ENCODE measurements at places on chromosomes 7 and 10.

GRCh38 chr7:154795014-154795413 lies 207.9 kb downstream of the PAXIP1 start:
- no peak for DNase-seq

- no peak for DNase-seq
Measured at GRCh38 chr10:28849309-28849708, 172.0 kb downstream of the BAMBI start.

DNA sequence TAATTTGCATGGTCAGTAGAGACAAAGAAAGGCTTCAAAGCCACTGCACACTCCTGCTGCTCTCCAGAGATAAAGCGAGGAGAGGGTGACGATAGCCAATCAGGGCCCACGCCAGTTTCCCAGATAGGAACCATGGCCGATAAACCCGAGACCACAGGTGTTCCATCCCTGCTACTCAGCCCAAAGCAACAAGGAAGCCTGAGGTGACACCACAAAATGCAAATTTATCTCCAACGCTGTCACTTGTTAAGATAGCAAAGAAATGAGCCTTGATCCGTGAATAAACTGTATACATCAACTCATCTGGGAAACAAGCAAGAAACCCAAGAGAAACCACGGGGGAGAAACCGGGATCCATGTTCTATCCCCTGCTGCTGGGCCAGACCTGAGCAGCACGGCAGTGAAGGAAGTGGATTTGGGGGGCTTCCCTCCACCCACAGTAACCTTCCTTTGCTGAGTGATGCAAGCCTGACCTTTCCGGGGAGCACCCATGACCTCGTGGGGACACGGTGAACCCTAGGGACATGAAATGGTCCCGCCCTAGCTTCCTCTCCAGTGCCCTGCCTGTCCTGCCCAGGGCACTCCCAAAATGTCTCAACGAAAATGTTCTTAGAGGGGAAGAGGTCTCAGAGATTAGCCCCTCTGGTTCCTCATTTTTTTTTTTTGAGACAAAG lies 164.6 kb downstream of the PTPRN2 start:
- no peak for DNase-seq

DNA sequence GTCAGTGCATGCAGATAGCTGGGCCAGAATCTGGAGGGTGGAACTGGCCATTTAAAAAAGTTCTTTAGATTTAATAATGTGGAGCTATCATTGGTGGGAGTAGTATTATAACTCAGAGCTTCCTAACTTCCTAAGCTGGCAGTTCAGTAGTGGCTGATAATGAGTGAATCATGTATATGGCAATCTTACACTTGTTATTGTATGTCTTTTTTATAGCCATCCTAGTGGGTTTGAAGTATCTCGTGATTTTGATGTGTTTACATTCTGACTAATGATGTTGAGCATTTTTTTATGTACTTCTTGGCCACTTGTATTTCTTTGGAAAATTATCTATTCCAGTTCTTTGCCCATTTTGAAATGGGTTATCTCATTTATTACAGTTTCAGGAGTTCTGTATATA lies 15.4 kb downstream of the TFAM start:
- no peak for DNase-seq

DNA sequence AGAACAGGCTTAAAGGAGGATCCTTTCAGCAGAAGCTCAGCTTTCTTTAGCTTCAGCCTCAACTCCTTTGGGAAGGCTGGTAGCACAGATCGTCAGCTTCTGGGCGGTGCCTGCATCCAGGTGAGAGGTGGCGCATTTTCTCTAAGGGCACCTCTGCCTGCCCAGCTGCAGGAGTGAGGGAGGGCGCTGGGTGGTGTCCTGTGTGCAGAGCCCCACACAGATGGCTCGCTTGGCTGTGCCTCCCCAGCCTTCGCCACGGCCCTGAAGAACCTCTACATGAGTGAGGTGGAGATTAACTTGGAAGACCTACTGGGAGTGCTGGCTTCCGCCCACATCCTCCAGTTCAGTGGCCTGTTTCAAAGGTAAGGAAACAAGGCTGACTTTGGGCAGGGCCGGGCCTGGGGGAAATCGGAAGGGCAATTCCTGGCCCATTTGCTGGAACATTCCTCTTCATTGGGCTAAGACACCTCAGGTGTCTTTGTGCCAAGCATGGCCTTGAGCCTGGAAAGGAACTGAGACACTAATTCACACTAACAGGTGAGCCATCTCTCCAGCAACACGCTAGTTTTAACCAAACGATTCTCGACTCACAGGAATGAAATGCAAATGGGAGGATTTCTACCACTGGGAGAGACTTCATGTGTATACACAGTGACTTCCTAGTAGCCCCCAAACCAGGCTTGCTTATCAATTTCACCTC lies 19.9 kb downstream of the BTBD16 start:
- DNase-seq: no peak

DNA sequence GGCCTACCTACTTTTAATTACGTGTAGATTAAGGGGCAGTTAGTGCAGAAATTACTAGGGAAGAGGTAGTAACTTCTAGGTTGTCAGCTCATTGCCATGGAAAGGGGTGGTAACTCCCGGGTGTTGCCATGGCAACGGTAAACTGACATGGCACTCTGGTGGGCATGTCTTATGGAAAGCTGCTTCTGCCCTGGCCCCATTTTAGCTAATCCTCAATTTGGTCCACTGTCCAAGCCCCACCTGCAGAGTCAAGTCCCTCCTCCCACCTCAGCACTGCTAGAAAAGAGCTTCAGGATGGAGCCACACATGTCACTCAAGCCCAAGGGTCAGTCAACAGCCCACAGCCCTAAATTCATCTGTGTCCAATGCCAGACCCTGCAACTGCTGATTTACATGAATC lies 7.5 kb upstream of the ZKSCAN1 start:
- DNase-seq: no peak

DNA sequence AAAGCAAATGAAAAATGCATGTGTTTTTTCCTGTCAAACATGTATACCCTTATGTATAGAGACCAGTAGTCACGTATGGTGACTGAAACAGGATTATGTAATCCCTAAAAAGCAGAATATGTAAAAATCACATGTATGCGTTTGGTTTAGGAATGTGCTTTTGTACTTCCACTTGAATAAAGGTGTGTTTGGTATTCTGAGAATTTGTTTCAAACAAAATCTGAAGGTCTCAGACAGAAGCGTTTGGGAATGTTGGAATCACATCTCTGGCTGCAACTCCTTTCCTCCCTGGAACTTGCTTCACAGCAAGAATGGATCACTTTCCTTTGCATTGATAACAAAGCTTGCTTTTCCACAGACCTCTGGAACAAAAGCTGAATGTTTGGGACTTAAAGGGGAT lies 17.8 kb downstream of the ZNF655 start:
- DNase-seq: no peak

DNA sequence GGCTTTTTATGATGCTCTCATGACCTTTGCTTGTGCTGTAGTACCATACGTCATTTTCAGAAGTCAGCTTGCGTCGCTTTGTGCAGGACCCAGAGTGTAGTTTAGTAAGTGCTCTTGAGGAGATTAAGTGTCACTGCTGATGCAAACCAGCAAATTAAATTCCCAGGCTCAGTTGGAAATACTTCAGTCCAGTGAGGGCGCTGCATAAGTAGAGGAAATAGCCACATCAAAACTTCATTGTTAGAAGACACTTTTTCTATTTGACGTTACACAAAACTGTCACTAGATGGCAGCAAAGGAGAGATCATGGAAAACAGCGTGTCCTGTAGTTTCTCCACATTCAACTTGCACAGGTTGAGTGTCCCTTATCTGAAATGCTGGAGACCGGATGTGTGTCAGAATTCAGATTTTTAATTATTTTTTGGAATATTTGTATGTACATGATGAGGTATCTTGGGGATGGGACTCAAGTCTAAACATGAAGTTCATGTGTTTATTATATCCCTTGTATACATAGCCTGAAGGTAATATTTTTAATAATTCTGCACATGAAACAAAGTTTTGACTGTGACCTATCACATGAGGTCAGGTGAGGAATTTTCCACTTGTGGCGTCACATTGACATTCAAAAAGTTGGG lies 7.9 kb downstream of the ZNF22 start:
- DNase-seq: no peak

DNA sequence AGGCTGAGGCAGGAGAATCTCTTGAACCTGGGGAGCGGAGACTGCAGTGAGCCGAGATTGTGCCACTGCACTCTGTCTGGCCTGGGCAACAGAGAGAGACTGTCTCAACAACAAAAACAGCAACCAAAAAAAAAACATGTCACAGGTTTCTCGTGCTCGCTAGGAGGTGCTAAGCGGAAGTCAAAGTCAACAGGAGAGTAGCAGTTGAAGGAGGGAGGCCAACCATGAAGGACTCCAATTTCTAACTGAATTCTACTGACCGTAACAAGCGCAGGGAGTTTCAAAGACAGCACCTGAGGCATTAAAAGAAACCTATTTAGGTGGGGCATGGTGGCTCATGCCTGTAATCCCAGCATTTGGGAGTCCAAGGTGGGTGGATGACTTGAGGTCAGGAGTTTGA lies 19.4 kb downstream of the KIN start:
- DNase-seq: no peak

GRCh38 chr10:108639010-108639409 lies 1284.3 kb downstream of the XPNPEP1 start:
- DNase-seq: no peak

DNA sequence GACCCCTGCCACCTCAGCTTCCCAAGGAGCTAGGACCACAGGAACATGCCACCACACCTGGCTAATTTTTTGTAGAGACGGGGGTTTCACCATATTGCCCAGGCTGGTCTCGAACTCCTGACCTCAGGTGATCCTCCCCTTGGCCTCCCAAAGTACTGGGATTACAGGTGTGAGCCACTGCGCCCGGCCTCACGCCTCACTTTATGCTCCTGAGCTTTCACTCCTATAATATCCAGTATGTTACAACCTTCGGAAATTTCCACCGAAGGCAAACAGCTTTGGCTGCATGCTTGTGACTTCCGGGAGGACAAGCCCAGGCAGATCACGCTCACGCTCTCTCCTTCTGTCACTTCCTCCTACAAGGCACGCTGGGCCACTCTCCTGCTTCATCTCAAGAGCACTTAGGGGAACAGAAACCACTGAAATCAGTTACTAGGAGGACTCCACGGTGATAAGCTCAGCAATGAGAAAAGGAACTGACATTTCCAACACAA lies 4.4 kb upstream of the MAD1L1 start:
- no peak for DNase-seq

- no peak for DNase-seq
Measured at GRCh38 chr7:143910473-143911248, 8.7 kb upstream of the TCAF1 start.

GRCh38 chr10:50358925-50359687 lies 107.8 kb upstream of the ASAH2 start:
- DNase-seq: no peak

- no peak for DNase-seq
Measured at GRCh38 chr7:132200141-132200540, 376.1 kb downstream of the PLXNA4 start.

DNA sequence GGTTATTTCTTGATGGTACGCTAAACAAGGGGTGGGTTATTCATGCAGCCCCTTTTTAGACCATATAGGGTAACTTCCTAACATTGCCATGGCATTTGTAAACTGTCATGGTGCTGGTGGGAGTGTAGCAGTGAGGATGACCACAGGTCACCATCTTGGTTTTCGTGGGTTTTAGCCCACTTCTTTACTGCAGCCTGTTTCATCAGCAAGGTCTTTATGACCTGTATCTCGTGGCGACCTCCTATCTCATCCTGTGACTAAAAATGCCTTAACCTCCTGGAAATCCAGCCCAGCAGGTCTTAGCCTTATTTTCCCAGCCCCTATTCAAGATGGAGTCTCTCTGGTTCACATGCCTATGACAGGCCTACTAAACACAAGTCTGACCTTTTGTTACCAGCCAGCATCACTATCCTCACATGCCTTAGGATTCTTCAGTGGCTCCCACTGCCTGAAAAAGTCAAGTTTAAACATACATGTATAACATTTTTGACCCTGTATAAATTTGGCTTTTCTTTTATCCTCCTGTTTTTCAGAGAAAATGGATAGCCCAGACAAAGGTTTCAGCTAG lies 13.2 kb upstream of the COBL start:
- no peak for DNase-seq

DNA sequence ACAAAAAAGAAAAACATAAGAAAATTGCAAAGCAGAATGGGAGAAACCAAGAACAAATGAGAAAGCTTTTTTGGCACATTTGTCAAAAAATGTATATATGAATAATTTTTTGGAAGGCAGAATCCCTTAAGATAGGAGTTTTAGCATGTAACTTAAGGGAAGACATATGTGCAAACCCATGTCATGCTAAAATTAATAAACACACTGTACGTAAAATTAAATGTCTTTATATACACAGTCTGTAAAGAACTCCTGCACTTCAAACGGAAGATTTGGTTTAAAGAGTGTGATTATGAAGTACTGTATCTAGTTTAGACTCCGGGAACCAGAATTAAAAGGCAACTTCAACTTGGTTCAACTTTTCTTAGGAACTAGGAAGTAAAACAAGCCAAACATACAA lies 369.9 kb upstream of the TEX47 start:
- DNase-seq: no peak

DNA sequence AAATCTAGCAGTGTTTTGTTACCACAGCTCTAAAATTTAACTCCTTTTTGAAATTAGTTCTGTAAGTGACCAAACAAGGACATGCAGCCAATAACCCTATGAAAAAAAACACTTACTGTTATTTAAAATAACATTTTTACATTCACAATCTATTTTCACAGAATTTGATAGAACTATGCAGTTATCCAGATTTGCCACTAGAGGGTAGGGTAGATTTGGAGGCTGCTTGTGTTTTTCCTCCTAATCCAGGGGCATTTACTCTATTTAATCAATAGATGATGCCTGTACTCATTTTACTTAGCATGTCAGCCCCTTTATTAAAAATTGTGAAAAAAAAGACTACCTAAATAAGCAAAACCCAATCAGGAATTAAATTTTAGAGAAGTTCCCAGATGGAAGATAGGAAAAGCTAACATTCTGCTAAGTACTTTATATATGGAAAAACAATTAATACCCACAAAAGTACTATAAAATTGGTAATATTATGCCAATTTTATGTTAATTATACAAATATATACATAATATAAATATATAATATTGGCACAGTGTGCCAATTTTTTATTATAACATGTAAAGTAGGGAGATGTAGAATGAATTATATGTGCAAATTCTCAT lies 18.1 kb upstream of the LIPK start:
- no peak for DNase-seq

- no peak for DNase-seq
Measured at GRCh38 chr10:1530871-1531517, 206.3 kb downstream of the ADARB2 start.

GRCh38 chr10:44853148-44853734 lies 57.9 kb upstream of the TMEM72 start:
- DNase-seq: no peak

GRCh38 chr10:50152792-50153272 lies 85.1 kb downstream of the WASHC2A start:
- DNase-seq: no peak

DNA sequence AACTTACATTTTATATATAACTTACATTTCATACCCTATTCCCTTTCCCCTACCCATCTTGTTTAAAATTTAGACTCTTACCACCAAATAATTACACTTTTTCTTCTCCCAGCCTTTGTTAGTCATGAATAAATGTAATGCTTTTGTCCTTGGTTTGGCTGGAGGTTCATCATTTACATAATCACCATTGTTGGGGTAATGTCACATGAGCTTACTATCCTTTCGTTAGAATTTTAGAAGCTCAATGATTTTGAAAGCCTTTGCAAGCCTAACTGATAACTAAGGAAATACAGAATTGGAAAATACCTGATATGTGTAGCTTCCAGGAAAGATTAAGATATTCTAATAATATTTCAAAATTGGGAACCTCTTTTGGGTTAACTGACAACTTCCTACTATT lies 171.7 kb downstream of the PLXDC2 start:
- no peak for DNase-seq

- peak; percentile 26 for DNase-seq
Measured at GRCh38 chr10:69180525-69181204, 631 bp downstream of the SUPV3L1 start.
